ENCODE measurements at places on chromosomes 2 and 18.

GRCh38 chr2:150732064-150732463, 244.6 kb upstream of the RND3 start:
- no peak for DNase-seq

- peak; percentile 58 for DNase-seq
Observed at GRCh38 chr2:152098496-152099366, at the start of gene CACNB4. CACNB4 (minus strand) TSS chr2:152099044.

DNA sequence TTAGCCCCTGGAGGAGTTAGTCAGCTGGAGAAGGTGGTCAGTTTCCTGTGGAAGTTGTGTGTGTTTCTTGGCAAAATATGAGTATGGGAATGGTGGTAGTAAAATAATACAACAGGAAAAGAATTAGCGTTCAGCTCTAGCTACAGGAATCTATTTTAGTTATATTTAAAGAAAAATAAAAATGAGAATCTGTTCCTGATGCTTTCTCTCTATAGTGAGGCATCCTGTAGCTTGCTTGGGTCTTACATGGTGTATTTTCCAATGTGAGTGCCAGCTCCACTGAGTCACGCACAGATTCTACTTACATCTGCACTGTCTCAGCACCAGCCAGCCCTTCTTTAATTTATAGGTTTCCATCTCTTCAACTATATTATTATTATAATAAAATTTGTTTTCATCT, 132.2 kb downstream of the BIRC6 start:
- DNase-seq = no peak

GRCh38 chr2:71897137-71897480, 250.6 kb downstream of the CYP26B1 start:
- DNase-seq = no peak

GRCh38 chr2:96903815-96904214, 33.9 kb upstream of the SEMA4C start:
- no peak for DNase-seq

DNA sequence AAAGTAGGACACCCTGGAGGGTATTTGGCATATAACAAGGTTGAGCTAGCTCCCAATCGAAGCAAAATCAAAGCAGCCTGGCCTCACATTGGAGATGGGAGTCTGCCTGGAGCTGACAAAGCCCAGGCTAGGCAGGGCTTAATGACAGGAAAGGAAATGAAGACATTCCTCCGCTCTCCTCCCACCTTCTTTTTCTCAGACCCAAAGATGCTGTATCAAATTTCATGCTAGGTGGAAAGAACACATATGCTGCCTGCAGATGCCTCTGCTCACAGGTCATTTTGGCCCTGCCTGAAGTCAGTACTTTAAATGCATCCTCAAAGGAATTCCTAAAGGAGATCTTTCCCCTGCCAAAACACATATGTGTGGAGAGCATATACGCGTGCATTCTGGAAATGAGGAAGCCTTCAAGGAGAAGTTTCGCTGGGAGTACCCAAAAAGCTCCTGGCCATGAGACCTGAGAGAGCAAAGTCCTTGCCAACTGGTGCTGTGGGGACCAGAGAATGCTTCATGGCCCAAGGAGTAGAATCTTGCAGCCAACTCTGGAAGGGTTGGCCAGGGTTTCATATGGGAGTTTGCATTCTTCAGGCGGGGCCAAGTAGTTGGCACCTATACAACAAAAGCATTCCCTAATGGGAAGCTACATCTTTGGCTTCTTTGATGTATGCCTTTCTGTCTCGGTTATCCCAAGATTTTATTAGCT, 88.0 kb downstream of the AQP4 start:
- DNase-seq = peak; percentile 91

DNA sequence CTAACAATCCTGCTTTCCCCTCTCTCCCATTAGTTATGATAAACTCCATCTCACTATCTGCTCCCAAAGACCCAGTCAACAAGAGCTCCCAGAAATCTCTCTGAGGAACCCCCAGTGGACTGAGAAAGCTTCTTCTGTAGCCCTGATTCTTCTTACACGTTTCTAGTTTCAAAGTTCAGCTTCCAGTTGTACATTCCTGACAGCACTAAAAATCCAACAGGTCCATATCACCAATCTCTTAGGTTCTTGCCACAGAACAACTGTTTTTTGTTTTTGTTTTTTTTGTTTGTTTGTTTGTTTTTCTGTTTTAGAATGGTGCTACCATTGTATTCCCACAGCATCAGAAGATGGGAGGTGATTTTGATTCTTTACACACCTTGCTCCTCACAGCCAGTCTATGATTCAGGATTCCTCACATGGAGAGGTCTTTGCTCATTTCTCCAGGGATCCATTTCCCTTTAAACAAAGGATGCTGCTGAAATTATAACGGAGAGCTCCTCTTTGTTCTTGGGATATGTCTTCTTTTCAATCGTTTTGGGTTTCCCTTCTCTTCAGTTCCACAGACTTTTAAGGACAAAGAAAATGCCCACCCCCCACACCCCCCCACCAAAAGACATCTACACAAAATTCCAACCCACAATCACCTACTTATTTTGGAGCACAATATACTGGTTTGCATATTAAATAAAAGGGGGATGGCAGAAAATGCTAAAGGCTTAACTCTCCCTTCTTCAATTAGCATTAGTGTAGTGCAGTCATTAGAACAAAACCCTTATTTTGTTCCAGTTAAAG, 56.0 kb upstream of the COBLL1 start:
- DNase-seq = no peak

DNA sequence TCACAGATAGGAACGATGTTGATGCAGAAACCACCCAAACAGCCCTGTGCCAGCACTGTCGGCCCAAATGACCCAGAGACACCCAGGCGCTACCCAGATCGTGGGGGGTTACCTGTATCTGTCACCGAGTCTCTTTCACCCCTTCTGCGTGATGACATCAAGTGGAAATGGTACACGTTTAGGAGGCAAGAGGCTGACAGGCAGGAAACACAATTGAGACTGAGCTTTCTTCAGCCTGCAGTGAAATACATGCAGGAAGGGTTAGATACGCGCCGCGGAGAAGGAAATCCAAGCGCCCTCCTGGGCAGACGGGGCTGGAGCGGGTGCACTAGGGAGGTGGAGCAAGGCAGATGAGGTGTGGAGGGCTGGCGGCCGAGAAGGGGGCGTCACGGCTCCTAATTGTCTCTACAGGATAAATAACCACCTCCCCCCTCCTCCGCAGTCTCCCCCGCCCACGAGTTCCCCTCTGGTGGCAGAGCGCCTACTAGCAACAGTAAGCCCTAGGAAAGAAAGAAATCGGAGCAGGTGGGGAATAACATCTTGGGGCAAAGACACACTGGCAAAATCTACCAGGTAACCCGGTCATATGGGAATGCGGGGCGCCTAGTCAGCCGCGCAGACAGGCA, at the start of gene RNF152:
RNF152 (minus strand) TSS at position 325 of the 626 bp plus-strand sequence. CDS start 76,544 bp downstream, outside the sequence.
- peak; percentile 87 for DNase-seq

DNA sequence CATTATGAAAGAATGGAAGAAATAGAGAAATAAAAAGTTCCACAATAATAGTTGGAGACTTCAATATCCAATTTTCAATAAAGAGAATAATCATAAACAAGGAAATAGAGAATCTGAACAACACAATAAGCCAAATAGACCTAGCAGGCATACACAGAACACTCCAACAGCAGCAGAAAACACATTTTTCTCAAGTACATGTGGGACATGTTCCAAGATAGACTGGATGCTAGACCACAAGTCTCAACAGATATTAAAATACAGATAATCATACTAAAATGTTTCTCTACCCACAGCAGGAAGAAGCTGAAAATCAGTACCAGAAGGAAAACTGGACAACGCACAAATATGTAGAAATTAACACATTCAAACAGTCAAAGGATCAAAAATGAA, 113.9 kb downstream of the USP34 start:
- no peak for DNase-seq

DNA sequence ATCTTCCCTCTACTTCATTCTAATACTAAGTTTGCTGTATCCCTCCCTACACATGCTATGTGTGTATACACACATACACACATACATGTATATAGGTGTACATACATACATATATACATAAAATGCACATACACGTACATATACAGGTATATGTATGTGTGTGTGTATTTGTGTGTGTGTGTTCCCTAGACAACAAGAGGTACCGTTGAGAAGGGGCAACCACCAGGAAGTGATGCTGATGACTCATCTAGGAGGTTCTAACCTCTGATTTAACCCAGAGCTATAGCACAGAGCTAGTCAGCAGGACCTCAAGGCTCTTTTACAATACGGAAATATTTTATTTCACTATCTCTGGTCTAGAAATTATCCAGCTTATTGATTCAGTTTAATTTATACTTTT, 139.2 kb downstream of the LAMA3 start:
- no peak for DNase-seq

GRCh38 chr2:120830096-120830830, 94.6 kb downstream of the GLI2 start:
- DNase-seq = no peak
